Stimulated activated CD8-positive, alpha-beta memory T cell treated with anti-CD3 and anti-CD28 coated beads, Interleukin-4, amount 100 ng/mL, for 1 hour (primary cell): ENCODE measurements at places on chromosomes 3 and 15.

GRCh38 chr3:126847061-126847460 is 135.9 kb upstream of the PLXNA1 start:
- DNase-seq: no peak

DNA sequence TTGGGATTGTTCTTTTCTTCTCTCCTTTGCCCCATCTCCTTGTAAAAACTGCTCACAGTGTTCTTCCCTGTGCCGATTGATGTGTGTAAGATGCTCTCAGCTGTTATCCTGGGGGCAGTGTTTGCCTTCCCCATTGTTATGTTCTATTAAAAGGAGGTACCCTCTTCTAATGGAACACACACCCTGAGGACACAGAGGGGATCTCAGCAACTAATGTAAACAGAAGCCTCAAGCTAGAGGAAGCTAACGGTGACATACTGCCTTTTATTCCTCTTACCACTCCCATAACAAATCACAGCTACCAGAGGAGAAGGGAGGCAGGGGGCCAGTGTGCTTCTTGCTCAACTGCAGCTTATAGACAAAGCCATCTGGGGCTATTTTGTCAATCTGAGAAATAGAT is 2.2 kb downstream of the TAGLN3 start:
- no peak for DNase-seq

- DNase-seq: no peak
Observed at GRCh38 chr15:86322629-86323028, 243.0 kb downstream of the AGBL1 start.

- DNase-seq: no peak
Observed at GRCh38 chr15:90306560-90306959, 41.1 kb downstream of the NGRN start.

DNA sequence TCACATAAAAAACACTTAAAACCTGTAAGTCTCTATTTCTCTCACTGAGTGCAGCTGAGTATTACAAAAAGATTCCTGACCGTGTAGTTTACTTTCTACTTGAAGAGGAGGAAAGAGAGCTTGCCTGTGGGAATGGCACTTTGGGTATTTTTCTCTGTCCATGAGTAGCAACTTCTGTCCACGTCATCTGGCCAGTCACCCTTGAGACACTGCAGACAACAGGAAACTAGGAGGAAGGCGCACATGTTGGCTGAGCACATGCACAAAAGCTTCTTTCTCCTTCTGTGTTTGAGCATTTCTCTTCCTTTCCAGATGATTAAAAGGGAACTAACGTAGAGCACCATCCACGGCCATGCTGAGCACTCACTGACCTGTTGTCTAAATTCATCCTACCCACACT is 19.7 kb downstream of the STARD5 start:
- DNase-seq: no peak

- no peak for DNase-seq
Observed at GRCh38 chr3:87674397-87675161, 384.2 kb downstream of the CGGBP1 start.

GRCh38 chr15:60116456-60117089 is 112.5 kb downstream of the FOXB1 start:
- no peak for DNase-seq

DNA sequence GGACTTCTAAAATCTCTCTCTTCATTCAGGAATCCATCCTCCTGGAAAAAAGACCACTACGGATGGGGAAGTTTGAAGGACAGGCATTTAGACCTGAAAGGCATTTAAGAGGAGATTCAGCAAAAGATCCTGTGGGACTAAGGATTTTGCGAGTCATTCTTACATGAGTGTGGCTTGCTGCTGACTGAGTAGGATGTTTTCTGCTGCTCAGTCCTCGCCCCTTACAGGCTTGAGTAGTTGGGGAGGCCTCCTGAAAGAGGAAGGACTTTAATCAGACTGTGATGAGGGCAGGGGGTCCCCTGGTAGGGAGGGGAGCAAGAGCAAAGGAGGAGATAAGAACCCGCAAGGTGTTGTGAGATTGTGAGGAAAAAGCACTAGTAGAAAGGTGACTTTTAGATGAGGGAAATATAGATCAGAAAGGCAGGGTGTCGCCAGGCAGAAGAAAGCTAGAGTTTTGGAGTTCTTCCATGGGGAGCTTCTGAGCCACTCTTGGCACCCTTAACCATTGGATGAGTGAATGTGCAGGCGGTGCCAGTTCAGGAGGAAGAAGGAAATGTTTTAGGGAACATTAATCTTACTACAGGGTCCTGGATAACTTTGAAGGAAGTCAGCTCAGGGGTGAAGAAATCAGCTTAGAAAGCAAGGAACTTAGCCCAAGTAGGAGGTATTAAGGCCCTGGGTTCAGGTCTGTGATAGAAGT is 171.1 kb downstream of the RORA start:
- no peak for DNase-seq

- no peak for DNase-seq
Observed at GRCh38 chr3:142645236-142645793, 49.1 kb downstream of the PLS1 start.

DNA sequence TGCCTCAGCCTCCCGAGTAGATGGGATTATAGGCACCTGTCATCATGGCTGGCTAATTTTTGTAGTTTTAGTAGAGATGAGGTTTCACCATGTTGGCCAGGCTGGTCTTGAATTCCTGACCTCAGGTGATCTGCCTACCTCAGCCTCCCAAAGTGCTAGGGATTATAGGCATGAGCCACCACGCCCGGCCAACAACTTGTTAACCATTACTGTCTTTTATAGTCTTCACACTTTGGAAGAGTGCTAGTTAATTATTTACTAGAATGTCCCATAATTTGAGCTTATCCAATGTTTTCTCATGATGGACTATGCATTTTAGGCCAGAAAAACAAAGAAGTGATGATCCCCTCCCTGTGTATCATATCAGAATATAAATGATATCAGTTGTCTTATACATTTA is 288.6 kb upstream of the CBLB start:
- DNase-seq: no peak

DNA sequence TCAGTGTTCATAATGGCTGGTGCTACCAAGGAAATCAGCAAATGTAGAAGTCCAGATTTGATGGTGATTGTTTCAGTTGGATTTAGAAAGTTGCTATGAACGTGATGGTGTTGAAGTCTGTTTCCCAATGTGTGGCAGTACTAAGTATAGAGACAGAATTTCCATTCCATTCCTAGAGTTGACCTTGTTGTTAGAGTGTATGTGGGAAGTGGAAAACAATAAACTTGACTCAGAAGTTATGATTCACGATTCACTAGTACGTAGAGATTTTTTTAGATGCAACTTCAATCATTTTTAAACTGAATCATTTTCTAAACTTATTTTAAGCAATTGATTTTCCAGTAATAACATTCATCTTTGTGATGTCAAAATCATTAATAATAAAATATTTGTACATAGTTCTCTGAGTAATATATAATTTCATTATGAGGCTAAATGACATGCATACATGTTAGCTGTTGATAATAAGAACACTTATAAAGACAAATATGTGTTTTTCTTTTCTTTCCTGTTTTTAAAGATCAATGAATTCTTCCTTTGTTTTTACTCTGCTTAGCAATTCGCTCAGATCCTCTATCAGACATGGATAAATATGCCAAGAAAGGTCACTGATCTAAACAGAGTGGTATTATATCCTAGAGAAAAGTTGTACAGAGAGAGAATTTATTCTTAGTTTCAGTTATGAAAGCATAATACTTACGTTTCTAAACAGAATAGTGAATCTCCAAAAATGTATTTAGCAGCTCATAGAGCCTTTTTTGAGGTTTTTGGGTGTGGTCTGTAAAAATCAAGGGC is 108.8 kb upstream of the GPR149 start:
- DNase-seq: no peak

GRCh38 chr3:23405081-23405480 is 202.0 kb downstream of the UBE2E2 start:
- DNase-seq: no peak

DNA sequence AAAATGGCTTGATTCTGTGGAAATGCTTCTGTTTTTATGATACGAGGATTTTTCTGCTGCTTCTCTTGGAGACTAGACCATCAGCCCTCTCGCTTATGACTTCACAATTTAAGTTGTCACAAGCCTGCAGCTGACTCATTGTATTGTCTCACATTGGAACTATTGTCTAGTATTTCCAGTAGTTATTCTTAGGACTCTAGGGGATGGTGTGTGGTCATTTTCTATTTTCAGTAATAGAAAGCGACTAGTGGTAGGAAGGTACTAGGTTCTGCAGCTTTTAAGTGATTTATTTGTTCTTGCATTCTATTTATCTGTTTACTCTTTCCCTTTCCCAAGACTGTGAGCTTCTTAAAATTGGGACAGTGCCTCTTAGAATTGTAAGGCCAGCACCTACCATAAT is 66.3 kb upstream of the CRTC3 start:
- no peak for DNase-seq

DNA sequence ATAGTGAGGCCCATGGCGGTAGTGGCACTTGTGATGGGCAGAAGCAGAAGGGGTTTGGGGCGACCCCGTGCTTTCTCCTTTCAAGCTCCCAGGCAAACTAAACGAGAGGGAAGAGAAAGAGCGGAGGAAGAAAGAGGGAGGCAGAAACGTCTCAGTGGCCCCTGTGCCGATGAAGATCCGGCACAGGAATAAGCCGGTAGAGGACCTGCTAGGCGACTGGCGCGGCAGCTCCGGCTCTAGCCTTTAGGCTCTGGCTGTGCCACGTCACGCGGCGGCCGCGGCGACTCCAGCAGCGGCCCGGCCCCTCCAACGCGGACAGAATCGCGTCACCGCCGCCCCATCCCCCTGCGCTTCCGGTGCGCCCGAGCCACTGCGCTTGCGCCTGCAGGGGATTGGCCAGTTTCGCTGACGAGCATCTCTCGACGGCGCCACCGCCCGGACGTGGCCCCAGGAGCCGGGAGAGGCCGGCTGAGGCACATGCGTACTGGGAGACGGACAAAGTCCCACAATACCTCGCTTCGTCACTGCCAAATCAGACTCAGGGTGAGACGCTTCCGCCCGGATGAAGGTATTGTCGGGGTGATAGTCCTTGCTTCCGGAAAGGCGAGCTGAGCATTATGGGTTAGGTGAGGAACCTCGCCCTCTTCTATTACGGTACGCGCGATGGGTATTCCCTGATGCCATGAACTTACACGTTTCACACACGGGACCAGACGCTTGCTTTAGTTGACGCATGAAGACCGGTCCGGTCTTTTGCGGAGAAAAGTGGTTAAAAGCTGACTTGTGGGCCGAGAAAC is at the start of gene ARF4:
TSS of gene ARF4 (minus strand) at position 218 of the 797 bp plus-strand sequence. CDS start at position 14, 204 bp downstream.
- peak; percentile 97 for DNase-seq

DNA sequence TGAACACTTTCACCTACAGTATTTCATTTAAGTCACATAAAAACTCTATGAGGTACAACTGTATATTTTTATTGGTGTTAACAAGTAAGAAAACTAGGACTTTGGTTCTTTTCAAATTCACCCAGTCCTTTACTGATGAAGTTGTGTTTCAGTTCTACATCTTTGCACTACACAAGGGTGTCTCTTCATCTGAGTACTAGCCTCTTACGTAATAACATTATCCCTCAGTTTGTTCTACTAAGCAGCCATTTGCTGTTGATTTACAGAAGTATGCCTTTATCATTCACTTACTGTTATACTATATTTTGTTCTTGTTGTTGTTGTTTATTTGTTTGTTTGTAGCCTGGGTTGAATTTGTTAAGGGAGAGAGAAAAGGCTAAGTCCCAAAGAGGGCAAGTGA is 311.9 kb downstream of the PLOD2 start:
- no peak for DNase-seq

DNA sequence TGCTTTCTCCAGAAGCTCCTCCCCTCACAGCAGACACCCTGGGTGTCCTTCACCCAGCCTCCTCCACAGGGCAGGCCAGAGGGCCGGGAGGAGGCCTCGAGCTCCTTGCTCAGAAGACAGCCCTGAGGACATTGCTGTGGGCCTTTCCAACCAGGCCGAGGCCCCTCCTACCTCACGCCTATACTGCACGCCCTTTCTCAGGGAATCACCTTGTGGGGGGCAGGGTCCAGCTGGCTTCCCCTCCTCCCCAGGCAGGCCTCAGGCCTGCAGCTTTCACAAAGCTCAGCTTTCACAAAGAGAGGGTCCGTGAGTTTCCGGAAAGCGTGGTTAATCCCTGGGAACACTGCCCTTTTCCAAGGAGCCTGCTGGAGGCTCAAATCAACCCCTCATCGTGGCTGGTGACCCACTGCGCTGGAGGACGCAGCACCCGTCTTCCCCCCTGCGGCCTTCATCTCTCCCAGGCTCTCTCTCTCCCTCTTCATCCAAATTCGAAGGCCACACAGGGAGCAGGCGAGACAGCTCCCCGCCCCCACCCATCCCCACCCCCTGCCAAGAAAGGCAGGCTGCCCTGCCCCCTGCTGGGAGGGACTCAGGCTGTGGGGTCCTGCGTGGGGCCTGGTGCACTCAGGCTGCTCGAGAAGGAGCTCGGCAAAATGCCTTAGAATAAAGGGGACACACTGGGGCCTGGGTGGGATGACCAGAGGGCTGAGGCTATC is 79.4 kb downstream of the OCA2 start:
- DNase-seq: no peak

GRCh38 chr3:12296511-12296910 is 7.6 kb downstream of the PPARG start:
- DNase-seq: no peak

DNA sequence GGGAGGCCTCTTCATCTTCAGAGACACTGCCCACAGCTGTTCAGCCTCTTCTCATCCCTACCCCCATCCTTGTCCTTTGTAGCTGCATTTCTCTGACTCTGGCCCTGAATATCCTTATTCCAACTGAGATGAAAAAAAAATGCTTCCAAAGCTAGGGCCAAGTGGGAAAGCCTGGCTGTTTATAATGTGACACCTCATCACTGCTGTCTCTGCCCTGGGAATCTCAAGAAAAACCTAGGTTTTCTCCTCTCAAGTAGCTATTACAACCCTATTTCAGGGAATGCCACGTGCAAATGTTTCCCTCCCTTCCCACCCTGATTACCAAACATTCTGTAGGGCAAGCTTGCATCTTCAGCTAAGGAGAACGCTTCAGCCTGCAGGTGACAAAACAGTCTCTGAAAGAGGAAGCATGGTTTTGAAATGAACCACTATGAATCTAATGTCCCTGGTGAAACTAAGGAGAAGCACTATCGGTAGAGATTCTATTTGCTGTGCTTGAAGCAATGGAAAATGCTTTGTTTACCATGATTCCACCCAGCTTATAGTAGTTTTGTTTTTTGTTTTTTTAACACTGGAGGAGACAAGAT is 65.4 kb downstream of the USF3 start:
- no peak for DNase-seq

- no peak for DNase-seq
Observed at GRCh38 chr15:33912326-33912725, 56.0 kb upstream of the CHRM5 start.

DNA sequence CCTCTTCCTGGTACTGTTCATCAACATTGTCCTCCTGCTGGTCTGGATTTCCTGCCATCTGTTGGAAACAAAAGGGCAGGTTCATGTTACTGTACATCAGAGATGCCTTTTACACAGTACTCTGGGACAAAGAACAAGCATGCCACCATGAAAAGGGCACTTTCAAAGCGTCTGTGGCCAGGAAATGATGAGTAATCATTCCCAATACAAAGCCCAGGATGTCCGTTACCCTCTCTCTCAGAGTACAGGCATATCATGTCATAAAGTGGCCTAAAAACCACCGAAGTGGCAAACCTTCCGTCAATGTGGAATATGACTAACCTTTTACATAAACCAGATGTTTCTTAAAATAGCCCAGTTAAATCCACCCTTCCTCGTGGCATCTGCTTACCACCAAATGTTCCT is 71.2 kb downstream of the GOLIM4 start:
- no peak for DNase-seq
